ENCODE measurements at places on chromosomes 16 and 17.

- DNase-seq, result peak; percentile 48
These were observed at the start of gene KCNJ2 for GRCh38 chr17:70168977-70169708. Gene KCNJ2 (plus strand): TSS chr17:70169532. CDS start chr17:70175040, 5,508 bp downstream.

DNA sequence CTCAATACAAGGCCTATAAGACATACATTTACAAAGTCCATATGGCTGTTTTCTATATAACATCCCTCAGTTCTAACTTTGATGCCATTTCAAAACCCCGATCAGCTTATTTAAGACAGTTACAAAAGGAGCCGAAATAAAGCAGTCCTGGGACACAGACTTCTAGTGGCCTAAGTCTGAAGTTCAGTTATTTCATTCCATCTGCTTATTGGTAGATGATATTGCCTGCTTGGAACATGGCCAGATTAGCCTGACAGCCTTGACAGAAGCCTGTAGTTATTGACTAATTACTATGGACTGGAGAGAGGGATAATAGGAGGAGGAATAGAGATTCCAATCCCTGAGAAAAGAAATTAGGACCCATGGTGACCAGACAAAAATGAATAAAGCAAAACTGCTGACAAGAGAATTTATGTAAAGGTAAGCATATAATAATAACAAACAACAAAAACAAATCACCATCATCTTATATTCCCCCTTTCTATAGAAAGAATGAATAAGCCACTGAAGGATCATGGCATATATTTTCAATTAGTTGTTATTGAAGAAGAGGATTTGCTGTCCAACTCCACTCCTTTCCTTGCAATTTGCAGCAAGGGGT lies 206.3 kb upstream of the TOM1L1 start:
- no peak for DNase-seq

DNA sequence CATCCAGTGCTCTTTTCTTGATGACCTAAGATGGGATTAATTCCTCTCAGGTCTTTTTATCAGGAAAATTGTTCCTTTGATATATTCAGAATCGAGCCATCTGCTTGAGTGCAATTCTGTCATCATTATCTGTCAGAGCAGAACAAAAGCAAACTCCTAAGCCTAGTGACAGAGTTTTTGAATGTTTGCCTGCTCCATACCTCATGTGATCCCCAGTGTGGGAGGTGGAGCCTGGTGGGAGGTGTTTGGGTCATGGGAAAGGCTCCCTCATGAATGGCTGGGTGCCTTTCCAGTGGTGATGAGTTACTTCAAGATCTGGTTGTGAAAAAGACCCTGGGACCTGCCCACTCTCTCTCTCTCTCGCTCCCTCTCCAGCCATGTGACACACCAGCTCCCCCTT lies 628.2 kb downstream of the CDH11 start:
- no peak for DNase-seq

GRCh38 chr16:81532491-81533174 lies 88.0 kb downstream of the CMIP start:
- DNase-seq, result no peak

DNA sequence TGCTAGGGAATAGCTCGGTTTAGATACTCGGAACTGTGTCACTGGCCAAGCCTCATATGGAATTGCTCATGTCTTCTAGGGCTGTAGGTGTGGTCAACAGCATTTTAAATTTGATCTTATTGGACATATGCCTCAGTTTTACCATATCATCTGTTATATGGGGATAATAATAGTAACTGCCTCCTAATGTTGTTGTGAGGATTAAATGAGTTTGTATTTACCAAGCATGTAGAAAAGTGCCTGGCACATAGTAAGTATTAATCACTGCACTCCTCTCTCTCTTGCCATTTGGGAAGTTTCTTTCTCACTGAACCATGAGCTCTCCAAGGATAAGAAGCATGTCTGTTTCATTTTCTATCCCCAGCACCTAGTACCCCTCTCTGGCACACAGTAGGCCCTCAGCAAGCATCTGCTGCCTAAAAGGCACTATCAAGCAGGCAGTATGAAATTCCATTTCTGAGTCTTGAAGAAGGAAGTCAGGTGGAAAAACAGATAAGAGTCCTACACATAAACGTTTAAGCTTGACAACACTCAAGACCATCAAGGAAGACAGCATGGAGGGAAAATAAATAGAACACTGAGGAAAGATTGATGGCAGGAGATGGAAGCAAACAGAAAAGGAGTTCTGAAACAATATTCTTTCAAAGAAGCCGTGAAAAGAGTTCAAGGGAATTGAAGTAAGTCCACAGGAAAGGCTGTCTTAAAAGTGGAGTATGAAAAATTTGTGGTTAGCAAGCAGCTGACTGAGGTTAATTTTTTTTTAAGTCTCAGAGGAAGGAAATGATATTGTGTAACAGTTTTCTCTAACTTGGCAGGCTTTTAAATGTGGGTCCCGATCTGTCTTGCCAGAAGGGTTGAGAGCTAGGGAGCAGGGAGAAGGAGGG lies 2.2 kb upstream of the ATP6V0A1 start:
- DNase-seq, result no peak

GRCh38 chr17:73591296-73592078 lies 52.8 kb downstream of the SDK2 start:
- no peak for DNase-seq

- DNase-seq, result no peak
These were observed 27.8 kb downstream of the TMEM92 start for GRCh38 chr17:50301891-50302584.

- no peak for DNase-seq
These were observed 73.4 kb downstream of the ZNF778 start for GRCh38 chr16:89290887-89291286.

DNA sequence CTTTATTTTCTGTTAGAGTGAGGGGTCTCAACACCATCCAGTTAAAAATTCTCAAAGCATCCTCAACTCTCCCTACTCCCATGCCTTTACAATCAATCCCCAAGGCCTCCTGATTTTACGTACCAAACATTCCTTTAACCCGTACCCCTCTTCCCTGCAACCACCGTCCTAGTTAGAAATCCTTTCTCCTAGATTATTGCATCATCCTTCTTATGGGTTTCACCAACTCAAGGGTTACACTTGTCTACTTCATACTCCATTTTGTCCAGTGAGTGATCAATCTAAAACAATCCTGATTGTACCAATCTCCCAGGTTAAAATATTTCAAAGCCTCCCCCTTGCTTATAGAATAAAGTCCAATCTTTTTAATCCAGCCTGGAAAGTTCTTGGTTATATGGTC lies 24.7 kb downstream of the SOX9 start:
- no peak for DNase-seq

DNA sequence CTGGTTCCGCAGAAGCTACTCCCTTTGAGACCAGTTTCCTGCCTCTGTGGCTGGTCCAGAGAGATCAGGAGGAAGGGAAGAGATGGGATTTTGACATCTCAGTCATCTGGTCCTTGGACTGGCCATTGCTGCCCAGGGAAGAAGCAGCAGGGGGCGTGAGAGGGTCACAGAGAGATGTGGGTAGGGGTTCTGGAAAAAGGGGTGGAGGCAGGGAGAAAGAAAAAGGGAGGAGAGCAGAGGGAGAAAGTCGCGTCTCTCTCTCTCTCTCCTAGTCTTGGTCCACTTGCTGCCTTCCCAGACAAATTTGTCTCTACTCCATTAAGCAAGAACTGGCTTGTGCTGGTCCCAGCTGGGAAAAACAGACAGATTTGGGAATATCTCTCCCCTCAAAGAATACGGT lies 4.4 kb downstream of the SHBG start:
- peak; percentile 95 for DNase-seq

- DNase-seq, result no peak
These were observed 22.4 kb downstream of the CDRT15 start for GRCh38 chr17:14214271-14214670.

DNA sequence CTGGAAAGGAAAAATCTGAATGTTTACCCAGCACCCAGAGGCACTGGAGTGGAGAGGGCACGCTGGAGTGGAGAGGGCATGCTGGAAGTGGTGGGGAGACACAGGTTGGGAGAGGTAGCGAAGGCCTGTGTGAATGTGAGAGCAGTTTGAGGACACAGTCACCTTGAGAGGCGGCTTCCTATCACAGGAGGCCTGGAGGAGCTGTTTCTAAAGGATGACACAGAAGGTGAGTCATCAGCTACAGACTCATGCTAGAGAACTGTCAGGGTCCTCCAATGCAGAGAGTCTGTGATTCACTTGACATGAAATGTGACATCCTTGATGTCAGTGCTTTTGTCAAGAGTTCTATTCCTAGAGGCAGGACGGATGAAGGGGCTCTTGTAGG lies 13.8 kb downstream of the CTRL start:
- DNase-seq, result no peak

DNA sequence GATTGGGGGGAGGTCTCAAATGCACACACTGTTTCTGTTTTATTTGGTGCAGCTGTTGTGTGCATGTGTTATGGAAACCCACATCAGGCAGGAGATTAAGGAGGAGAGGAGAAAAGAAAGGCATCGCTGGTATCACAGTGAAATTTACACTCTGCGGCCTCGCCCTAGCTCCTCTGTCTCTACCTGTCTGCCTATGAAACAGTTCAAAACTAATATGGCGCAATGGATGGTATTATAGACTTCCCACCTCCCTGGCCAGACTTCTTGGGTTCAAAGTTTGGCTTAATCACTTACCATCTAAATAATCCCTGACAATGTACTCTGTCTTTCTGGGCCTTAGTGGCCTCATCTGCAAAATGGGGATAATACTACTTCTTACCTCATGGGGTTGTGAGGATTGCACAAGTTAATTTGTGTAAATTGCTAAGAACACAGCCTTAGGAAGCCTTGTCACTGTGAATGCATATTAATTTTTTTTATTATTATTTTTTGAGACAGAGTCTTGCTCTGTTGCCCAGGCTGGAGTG lies 1.4 kb upstream of the ABCC1 start:
- no peak for DNase-seq

DNA sequence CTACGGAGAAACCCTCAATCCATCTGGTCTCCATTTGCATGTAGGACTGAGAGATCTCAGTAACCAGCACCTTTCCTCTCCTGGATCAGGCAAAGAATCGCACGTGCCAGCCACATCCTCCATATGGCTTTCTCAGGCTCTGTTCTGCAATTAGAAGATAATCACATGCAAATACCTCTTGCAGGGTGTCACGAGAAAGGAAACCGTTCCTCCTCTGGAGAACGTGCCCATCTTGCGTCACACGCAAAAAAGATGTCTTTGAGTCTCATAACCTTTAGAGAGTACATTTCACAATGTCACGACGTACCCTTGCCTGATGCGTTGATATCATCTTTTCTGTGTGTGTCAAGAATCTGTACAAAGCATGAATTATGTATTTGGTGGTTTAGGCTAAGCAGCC lies 36.2 kb upstream of the DNAH17 start:
- DNase-seq, result no peak

- DNase-seq, result no peak
These were observed 7.5 kb upstream of the EDC4 start for GRCh38 chr16:67865318-67865717.

GRCh38 chr16:55567382-55567781 lies 898 bp downstream of the CAPNS2 start:
- DNase-seq, result no peak

GRCh38 chr16:13453938-13454553 lies 465.9 kb upstream of the ERCC4 start:
- no peak for DNase-seq

GRCh38 chr17:680529-680928 lies 34.1 kb downstream of the VPS53 start:
- DNase-seq, result no peak

DNA sequence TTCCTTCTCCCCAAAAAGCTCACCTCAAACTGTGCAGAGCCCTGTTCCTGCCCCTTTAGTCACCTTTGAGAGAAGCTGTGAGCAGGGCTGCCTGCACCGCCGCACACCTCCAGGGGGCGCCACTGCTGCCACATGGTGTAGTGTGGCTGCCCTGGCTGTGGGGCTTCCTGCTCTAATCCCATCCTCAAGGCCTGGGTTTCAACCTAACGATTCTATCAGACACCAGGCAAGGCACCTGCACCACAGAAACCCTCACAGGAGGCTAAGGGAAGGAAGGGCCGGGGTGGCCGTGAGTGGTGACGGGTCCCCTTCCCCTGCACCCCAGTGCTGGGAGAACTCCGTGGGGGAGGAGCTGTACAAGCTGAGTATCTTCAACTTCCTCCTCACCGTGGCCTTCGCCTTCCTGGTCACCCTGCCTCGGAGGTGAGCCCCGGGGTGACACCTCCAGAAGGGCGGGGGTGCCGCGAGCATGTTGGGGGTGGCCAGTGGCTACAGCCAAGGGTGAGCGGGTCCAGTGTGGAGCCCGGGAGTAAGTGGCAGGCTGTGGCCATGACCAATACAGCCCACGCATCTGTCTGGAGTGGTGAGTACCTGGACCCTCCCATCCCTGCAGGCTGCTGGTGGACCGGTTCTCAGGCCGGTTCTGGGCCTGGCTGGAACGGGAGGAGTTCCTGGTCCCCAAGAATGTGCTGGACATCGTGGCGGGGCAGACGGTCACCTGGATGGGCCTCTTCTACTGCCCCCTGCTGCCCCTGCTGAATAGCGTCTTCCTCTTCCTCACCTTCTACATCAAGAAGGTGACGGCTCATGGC lies 7.0 kb downstream of the TMC8 start:
- no peak for DNase-seq

- DNase-seq, result no peak
These were observed 4.1 kb upstream of the FAAP100 start for GRCh38 chr17:81556175-81556691.
